ENCODE measurements at places on chromosomes 5 and 9.

DNA sequence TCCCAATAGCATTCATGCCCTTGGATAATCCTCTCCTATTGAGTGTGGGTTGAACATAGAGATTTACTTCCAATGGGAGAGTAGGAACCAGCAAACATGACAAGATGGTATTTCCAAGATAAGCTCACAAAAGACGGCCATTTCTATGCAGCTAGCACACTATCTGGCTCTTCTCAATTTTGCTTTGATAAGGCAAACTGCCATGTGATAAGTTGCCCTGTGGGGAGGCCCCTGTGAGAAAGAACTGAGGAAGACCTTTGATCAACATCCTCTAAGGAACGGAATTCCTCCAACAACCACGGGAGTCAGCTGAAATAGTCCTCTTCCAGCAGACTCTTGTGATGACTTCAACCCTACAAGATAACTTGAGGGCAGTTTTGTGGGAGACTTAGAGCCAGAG is 211.9 kb upstream of the TRPM3 start:
- no peak for DNase-seq

DNA sequence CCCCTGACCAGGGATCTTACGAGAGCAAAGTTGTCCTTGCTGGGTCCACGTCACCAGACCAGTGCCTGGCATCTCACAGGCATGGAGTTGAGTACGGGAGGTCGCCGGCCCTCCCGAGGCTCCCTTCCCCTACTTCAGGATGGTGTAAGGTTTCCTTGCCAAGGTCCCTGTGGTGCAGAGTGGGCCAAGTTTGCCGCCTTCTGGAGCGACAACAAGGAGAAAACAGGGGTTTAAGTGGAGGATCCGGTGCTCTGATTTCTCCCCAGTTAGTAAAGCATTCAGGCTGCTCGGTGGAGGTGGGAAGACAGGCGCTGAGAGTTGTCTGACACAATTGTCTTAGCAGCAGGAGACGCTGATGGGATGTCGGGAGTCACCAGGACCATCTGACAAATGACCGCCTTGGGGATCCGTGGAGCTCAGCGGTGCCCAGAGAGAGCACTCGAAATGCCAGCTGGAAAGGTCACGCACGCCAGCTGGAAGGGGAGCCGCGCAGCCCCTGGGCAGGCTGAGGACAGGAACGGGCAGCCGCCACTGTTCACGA is 37.3 kb downstream of the ADAMTS2 start:
- no peak for DNase-seq

- DNase-seq = no peak
These were observed 31.2 kb upstream of the SLC25A51 start for GRCh38 chr9:37935096-37935495.

- DNase-seq = no peak
These were observed 8.8 kb upstream of the SEPTIN8 start for GRCh38 chr5:132785864-132786263.

DNA sequence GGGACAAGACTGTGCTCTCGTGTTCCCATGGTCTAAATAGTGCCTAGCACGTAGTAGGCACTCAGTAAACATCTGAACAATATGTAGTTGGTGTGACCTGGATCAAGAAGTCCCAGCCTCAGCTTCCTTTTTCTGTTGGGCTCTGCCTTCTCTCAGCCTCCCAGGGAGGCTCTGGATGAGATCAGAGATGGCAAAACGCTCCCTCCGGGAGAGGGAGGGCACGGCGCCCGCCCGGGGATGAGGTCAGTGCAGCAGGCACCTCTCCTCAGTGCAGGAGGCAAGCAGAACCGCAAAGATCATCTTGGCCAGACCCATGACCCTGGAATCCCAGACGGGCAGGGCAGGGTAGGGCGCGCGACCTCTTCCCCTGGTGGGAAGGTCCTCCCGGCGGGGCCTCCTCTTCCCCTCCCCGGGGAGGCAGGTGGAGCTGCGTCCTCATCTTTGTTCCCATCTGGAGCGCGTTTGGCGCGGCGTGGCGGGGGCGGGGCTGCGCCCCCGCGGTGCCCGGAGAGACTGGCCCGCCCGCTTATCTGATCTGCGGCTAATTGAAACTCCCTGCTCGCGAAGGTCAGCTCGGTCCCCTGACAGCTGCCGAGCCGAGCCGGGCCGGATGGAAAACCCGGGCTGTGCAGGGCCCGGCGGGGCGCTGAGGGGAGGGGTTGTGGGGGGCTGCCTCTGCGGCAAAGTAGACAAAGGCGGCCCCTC is 60.9 kb downstream of the CXXC5 start:
- peak; percentile 64 for DNase-seq

DNA sequence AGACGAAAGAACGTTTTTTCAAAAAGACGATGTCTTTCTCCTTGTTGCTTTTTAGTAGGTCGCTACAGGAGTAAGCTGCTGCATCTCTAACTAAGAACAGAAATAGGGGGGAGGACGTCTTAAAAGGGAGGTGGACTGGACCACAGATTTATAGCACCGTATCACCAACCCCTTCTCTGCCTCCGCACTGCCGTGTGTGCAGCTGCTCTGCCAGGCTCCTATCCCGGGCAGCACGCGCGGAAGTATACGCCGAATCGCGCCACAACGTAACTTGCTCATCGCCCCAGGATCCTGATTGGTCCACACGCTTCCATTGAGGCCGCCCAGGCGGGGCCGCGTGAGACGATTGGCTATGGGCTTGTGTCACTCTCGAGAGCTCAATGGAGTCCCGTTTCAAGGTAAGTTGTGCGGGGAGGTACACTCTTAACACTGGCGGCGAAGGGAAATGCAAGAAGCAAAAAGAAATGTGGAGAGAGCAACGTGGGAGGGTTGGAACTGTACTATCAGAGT is at the start of gene ELAVL2:
TSS of gene ELAVL2 (minus strand) at position 121 of the 510 bp plus-strand sequence. CDS start 64,006 bp downstream, outside the sequence.
- DNase-seq = peak; percentile 66

- peak; percentile 11 for DNase-seq
These were observed 9.7 kb downstream of the ORM2 start for GRCh38 chr9:114339130-114339908.

GRCh38 chr9:115944166-115944948 is 209.2 kb upstream of the PAPPA start:
- DNase-seq = peak; percentile 100

DNA sequence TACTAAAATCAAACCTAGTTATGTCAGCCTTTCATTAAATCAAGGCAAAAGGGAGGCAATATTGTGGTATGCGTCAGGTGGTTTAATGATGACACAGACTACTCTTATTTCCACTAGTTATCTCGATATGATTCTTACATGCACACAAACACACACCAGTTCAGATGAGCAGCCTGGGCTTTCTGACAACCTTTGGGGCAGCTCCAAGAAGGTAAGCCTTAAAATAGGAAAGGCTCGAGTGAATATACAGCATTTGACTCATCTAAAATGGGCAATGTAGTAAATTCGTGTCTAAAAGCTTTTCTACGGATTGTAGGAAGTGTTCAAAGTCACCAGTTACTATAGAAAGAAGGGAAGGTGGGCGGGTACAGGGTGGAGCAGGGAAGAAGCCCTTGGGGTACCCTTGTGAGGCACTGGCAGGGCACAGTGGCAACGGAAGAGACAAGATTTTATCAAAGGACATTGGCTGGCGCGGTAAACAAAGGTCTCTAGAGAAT is 1.9 kb downstream of the ANKH start:
- DNase-seq = no peak

DNA sequence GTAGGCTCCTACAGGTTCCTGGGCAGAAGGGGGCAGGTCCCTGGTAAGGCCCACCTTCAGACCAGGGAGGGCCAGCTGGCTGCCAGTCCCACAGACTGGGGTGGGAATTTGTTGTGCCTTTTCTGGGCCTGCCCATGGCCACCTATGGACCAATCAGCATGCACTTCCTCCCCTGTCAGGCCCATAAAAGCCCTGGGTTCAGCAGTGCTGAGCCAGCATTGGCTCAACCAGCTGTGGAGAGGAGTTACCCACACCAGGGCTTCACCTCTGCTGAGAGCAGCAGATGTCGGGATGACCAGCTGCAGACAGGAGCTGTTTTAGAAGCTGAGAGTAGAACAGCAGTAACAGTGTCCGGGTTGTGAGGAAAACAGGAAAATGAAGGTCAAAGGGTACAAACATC is 373.4 kb upstream of the ACO1 start:
- no peak for DNase-seq

GRCh38 chr5:163916861-163917260 is 411.4 kb downstream of the MAT2B start:
- no peak for DNase-seq

GRCh38 chr5:137303509-137303908 is 195.6 kb downstream of the SPOCK1 start:
- no peak for DNase-seq

DNA sequence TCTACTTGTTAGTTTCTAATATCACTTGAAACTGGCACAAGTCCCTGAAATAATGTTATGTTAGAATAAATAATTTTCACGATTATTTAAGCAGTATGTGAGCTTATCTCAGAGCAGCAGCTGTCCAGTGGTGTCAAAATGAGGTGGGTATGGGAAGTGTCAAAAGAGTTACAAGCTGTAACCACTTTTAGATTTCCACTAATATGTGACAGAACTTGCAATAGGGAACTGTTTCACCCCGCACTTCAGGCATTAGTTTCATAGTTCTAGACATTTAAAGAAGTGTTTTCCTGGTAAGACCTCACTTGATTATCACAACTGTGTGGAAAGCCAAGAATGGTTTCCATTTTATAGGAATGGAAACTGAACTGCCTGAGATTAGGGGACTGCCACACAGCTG is 2.9 kb upstream of the ISCA1 start:
- no peak for DNase-seq

DNA sequence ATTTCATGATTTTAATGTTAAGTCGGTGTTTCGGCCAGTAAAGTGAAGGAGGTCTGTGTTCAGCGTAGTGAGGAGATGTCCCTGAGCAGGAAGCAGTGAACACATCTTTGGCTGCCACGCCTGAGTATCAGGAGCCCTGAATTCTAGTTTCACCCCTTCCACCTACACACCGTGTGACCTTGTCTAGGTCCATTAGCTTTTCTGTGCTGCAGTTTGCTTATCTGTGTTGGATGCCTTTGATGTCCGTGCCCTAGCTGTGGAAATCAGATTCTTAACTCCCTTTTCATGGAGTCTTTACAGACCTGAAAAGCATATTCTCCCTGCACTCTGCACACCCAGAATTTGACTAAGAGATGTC is 601 bp downstream of the FBXO38 start:
- no peak for DNase-seq

GRCh38 chr5:14263699-14264098 is 120.6 kb downstream of the TRIO start:
- no peak for DNase-seq

GRCh38 chr5:85170183-85170582 is 785.5 kb upstream of the EDIL3 start:
- no peak for DNase-seq

DNA sequence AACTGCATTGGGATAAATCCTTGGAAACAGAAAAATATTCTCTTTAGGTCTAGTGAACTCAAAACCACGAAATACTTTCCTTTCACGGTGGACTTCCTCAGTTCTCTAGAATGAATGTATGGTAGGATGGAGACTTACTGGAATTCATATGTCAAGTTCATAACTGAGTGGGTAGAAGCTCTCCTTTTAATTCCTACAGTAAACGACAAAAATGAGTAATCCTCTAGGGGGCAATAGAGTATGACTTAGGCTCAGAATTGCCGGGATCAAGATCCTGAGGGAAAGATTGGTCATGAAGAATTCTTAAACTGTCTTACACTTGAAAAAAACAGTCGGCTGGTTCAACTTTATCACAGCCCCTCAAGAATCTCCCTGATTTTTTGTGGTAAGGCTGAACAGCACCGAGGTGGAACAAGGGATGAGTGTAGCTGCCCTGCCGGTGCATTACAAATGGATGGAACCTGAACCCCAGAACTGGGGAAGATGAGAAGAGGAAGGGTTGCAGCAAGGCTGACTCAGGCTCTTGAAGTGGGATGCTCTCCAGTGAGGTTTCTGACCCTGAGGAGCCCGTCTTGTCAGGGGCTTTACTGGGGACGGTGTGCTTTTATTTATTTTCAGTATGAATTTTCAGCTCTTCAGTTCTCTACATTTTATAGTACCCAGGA is 14.0 kb upstream of the LOX start:
- peak; percentile 44 for DNase-seq

DNA sequence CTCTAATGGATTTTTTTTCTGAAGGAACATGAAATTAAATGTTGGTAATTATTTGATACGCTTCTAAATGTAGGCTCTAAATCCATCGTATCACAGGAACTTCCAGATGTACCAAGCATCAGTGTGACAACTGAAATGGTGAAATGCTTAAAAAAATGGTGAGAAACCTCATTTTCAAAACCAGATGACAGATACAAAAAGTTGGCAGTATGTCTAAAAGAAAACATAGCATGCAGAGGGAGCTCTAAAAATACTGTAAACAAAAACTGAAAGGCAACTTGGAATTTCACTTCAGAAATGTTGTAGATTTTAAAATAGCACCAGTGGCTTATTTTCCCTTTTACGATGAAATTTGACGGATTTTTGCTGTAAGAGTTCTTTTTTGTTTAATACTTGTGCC is 1043.6 kb upstream of the WWC1 start:
- no peak for DNase-seq

DNA sequence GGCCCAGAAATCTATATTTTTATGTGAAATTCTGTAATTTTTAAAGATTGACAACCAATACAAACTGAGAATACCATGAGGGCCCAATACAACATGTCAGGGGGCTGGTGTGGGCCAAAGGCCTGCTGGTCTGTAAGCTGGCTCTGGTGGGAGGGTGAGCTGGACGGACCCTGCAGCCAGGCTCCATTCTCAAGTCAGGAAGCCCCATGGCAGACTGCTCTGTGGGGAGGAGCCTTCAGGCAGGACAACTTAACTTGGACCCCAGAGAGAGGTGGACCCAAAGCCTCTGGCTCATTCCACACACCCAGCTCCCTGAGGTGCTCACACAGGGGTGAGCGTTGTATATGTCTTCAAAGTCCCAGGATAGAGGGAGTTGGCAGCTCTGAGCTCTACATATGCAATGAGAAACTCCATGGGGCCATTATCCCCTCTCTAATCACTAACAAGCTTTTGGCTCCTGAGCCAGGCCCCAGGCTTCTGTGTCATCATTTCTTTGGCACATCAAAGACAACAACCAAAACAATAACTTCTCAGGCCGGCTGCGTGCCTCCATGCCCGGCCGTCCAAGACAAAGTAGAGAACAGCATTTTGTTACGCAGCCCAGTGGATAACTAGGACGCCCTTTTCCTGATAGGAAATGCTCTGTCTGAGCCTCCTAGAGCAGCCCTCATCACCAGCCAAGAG is 6.4 kb downstream of the SEPTIN8 start:
- DNase-seq = no peak

DNA sequence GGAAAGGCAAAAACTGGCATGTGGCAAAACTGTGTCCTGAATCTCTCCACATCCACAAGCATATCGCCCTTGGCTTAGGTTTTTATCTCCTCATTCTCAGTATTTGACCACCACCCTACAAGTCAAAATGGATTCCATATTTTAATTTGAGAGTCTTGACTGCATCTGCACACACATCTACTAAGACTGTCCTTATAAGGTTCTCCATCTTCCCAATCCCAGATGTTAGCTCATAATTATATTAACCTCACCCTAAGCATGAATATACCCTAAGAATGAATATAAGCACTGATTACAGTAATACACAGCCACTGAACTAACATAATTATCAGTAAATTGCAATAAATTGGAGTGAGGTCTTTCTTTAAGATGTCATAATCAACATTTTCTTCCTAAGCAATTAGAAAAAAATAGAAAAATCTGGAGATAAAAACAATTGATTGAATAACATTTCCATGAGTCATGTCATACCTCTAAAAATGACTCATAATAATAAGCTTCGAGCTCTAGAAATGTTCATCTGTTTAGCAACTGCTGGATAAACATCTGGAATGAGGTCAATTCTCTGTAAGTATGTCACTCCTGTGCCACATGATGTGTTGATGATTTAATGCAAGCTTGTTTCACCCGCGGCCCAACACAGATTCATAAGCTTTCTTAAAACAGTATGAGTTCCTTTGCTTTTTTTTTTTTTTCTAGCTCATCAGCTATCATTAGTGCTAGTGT is 39.9 kb upstream of the PAM start:
- DNase-seq = peak; percentile 62

Data from GM04504 (cell line).